ENCODE measurements at places on chromosomes 6 and 20.

DNA sequence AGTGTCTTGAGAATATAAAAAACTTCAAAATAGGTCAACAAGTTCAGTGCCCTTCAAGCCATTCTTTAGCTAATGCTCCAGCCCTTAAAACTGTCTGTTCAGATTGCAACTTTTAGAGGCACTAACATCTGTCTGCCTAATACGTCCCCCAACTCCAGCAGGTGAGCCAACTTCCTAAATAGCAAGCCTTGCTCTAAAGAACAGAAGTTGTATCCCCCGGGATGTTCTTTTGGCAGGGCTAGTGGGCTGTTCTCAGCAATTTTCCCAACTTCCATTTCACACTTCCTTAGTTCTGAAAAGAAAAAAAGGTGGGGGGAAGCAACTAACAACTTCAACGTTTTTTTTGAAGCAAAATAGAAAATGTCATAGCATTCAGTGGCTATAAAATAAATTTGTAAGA is 290.0 kb upstream of the PTCHD4 start:
- DNase-seq: no peak

GRCh38 chr6:30113003-30113759 is at the start of gene TRIM31:
Gene TRIM31, minus strand, starts transcription at chr6:30113090. Its CDS starts 285 bp downstream, at chr6:30112805.
- no peak for DNase-seq

DNA sequence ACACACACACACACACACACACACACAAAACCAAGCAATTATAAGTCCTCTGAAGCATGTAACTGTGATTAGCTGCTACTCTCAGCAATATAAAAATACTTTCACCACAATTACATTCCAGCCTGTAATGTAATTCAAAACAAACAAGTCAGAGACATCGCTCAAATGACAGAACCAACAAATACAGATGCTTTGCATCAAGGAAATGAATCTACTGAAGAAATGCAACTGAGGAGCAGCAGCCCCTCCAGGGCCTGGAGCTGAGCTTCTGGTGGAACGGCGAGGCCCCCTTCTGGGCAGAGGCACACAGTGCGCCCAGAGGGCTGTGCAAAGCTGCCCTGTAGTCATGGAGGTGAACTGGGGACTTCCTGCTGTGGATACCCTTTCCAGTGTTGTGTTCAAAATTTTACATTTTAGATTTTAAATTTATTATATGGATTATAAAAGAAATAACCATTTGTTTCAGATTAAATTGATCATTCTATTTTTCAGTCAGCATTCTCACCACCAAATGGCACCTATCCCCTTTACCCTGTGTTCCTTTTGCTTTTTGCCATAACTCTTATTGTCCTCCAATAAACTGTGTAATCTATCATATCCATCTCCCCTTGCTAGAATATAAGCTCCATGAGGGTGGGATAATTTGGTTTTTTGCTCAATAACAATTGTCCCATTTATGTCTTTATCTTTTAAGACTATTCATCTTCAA is 23.2 kb downstream of the ADAT2 start:
- DNase-seq: peak; percentile 25

DNA sequence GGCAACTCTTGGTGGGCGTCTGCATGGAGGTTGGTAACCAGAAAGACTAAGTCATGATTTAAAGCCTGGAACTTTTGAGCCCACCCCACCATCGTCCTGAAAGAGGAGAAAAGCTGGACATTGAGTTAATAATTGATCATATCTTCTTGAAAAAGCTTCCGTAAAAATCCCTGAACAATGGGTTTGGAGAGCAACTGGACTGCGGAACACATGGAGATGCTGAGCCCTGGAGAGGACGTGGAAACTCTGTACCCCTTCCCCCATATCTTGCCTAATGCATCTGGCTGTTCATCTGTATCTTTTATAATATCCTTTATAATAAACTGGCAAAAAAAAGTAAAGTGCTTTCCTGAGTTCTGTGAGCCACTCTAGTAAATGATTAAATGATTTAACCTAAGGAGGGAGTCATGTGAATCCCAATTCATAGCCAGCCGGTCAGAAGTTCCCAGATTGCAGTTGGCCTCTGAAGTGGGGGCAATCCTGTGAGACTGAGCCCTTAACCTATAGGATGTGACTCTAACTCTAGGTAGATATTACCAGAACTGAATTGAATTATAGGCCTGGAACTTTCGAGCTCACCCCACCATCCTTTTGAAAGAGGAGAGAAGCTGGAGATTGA is 26.5 kb upstream of the LGSN start:
- DNase-seq: no peak

DNA sequence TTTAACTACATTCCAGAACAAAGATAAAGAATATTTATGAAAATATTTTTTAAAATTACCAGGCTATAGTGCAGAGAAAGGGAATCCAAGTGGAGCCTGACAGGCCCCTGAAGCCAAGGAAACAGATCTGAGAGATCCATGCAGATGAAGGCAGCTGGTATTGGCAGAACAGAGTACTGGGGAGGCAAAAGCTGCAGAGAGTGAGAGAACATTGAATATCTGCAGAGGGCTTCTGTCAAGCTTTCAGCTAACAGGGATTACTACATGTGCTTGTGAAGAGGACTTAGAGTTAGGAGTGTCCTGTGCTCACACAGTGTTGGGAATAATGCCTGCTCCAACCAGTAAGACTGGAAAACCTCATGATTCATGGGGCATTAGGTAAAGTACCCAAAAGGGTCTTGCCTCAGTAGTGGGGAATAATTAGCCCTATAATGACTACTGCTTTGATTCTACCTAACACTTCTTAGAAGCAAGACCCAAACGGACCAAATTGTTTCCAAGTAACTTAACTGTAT is 657.2 kb downstream of the DHX35 start:
- no peak for DNase-seq

GRCh38 chr6:134363323-134364039 is 45.6 kb upstream of the SGK1 start:
- no peak for DNase-seq

DNA sequence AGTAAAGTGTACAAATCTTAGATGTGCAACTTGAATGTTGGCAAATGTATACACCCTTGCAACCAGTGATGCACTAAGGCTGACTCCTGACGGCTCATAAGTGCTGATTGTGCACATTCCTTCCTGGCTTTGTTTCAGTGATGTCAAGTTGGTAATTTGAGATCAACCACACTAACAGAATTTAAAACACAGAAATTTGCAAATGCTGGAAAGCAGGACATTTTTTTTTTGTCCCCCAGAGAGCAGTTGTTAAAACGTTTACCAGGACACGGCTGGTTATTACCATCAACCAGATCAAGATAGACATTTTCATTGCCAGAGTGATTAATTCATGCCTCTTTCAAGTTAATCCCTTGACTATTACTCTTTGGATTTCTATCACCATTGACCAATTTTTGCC is 735.6 kb downstream of the RFPL4B start:
- DNase-seq: no peak

DNA sequence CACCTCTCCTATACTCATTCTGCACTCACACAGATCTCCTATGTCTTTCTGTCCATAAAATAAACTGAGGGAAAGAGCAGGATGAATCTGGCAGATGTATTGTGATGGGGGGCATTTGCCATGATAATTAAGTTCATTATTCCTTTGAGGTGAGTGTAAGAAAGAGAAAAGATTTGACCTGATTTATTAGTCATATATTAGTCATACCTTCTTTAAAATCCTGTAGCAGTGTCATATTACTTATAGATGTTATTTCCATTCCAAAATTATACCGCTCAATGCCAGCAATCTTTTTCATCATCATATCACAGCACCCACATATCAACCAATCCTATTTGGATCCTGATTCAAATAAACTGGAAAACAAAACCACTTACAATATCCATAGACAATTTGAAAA is 733.3 kb upstream of the SLC35B3 start:
- DNase-seq: no peak

GRCh38 chr20:3046677-3047462 is 1.0 kb downstream of the MRPS26 start:
- DNase-seq: no peak

GRCh38 chr6:75143191-75143590 is 62.7 kb downstream of the COL12A1 start:
- DNase-seq: no peak

DNA sequence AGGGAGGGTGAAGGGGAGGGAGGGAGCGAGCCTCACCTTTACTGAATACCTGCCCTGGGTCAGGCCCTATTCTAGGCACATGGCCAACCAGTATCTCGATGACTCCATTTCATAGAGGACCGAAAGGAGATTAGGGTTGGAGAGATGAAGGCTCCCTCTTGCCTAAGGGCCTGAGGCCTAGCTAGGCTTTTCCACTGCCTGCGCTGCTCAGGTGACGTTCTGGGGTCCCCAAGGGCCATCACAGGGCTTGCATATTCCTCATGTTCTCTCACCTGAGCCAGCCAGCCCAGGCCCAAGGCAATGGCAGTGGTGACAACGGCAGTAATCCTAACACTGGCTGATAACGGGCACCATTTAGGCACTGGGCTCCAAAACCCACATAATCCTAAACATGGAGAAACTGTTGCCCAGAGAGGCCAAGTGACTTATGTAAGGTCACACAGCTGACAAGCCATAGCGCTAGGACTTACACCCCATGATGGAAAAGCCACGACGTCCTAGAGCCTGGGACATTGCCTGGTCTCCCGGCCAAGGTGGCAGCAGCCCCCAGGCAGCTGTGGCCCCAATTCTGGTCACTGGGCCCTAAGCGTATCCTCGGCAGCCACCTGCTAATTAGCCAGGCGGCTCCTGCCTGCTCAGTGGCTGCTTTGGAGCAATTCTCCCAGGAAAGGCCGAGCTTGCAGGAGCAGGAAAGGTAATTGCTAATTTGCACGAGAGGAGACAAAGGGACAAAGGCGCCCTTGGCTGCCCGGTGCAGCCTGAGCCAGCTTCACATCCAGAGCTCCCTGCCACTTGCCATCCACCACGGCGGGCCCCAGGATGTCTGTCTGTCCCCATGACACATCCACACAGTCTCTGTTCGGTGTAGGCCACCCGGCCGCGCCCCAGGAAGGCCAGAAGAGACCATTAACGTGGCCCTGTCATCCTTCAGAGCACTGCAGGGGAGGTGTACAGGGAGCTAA is 21.5 kb downstream of the NOL4L start:
- no peak for DNase-seq

DNA sequence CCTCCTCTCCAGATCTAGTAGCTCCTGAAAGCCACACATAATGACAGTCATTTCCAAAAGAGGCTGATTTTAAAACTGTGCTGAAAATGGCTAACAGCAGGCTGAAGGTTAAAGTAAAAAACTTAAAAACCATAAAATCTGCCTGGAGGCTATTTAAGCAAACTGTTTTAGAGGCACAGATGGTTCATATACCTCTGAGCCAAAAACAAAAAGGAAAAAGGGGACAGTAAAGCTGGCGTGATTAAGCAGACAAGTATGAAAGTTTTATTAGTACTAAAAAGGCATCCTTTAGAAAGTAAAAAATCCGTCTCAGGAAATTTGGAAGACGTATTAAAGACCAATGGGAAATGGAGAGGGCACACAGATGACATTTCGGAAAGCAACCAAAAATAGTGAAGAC is 55.8 kb downstream of the SOBP start:
- no peak for DNase-seq

GRCh38 chr6:158552055-158552795 is 7.7 kb upstream of the TMEM181 start:
- DNase-seq: no peak

- DNase-seq: no peak
These were observed 19.6 kb downstream of the MYLIP start for GRCh38 chr6:16148498-16148897.

- DNase-seq: no peak
These were observed 4.5 kb upstream of the EYS start for GRCh38 chr6:65711531-65711930.

- DNase-seq: no peak
These were observed 143.7 kb downstream of the SMOC2 start for GRCh38 chr6:168584671-168585070.

DNA sequence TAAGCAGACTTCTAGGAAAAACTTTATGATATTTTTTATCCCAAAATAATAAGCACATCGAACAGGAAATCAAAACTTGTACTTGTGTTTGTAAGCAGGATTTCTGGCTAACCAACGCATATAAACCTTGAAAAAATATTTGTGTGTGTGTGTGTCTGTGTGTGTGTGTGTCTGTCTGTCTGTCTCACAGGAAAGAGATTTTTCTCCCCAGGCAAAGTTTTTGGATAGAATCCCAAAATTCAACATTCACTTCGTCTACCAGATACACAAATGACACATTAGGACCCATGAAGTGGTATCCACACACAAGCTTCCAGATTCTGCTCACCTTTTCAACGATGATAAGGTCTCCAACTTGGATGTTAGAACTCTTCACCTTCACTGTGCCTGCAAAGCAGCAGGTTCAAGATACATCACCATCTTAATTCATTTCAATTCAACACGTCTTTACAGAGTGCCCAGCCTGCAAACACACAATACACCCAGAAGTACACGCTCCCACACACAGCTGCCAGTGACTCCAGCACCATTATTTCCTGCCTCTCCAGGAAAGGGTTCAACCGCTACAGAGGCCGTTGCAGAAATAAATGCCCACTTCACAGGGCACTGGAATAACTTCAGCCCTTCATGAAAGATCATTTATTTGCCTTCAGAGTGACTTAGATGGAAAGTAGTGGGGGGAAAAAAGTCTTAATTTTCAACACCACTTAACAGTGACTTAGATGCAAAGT is 70.9 kb downstream of the ATP9A start:
- no peak for DNase-seq

DNA sequence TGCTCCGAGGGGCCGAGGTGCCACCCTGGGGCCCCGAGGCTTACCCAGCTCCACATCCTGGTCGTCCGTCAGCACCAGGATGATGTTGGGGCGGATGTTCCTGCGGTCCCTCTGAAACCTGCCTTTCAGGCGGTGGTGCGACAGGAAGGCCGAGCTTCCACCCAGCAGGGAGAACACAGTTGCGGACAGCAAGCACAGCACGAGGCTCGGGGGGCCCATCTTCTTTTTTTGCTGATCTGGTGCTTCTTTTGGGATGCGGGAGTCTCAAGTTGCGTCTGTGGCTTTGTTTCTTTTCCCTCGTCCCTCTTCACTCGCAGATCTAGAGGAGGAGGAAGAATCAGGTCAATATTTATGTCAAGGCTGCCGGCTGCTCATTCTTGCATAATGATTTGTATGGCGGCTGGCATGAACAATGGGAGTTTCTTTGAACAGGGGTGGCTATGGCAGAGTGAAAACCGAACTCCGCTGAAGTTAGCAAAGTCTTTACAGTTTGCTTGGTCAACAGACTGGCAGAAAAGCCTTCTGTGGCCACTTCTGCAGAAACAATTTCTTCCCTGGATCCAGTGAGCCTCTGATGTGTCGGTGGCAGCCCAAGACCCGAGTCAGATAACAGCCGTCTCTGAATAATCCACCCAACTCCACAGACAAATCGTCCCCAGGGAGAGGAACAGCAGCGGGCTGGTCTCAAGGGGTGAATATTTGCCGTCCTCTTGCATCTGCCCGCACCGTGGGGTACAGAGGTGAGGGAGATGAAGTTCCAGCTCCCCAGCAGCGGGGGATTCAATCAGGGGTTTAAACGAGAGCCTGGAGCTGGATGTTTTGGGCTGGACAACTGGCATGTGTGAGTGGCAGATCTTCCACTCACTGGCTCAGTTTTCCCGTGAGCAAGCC is 27.9 kb downstream of the SULF2 start:
- DNase-seq: no peak
